Activated CD4-positive, alpha-beta memory T cell treated with anti-CD3 and anti-CD28 coated beads, Interleukin-2, amount 10 ng/mL, durations not matched to agents 7 days and 5 days (primary cell): ENCODE measurements at places on chromosomes 6 and 20. TPM values are rescaled to one million over a fixed set of nuclear protein-coding genes. Genes with fewer than 3 reads are reported as not detected.

The FRK gene
- not detected for total RNA-seq

The MAFB gene
- 0.28 TPM for total RNA-seq

The RBM24 gene
- total RNA-seq, result not detected

DNA sequence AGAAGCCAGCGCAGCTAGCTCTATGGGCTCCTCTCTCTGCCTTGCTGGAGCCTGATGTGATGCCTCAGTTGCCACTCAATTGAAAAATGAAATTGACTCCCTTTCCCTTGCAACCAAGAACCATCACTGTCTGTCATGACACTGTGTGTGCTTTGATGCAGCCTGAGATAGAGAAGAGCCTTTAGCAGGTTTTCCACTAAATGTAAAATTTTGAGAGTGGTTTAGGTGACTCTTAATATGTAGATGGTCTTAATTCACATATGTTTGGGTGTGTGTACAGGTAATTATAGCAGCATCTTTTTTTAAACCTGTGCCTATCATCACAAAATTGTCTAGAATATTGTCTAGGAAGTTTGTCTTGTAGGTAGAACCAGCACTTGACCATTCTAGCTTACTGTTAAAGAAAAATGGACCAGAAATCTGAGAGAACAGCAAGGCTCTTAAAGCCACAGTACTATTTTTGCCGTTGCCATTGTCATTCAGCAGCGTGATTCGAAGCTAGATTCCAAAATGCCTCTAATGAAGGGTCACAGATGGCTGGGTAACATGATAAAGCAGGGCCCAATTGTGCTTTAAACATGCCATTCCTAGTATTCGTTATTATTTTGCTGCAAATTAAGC, 1.3 kb downstream of the ARFGEF3 start:
- no peaks in the 10 kb centered on the region for H3K36me3 ChIP-seq
- peak overlapping the region; percentile 71 for H3K4me3 ChIP-seq
- H3K27ac ChIP-seq, result no peak overlapping the region
- no peak for DNase-seq
- peaks cover 13% of the 10 kb centered on the region for H3K4me1 ChIP-seq
- peaks cover 63% of the 10 kb centered on the region for H3K27me3 ChIP-seq

DNA sequence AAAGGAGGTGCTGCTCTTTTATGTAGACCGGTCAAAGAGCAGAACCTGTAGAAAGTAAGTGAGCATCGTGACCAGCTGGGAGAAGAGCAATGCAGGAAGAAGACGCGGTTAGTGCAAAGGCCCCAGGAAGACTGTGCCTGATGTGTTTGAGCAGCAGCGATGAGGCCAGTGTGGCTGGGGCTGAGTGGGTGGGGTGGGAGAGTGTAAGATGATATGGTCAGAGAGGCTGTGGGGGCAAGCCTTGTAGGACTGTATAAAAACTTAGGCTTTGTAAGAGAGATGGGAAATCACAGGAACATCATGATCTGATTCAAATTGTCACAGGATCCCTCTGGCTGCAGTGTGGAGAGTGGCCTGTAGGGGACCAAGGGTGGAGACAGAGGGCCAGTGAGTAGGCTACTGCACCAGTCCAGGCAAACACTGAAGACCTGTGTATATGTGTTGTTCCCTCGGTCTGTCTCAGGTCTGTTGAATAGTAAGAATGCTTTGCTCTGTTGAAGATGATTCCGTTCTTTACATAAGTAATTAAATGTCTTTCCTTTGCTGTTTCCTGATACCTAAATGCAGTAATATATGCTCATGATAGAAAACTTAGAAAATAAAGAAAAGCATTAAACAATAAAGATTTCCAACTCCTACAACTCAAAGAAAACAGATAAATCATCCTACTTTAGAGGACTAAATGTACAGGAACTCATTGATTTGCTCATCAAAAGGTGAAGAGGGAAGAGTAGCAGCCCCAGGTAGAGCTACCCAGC, 23.6 kb upstream of the WFDC2 start:
- H3K27me3 ChIP-seq, result peaks cover 24% of the 10 kb centered on the region
- H3K4me1 ChIP-seq, result peaks cover 34% of the 10 kb centered on the region
- H3K27ac ChIP-seq, result no peak overlapping the region
- DNase-seq, result peak; percentile 54
- no peak overlapping the region for H3K4me3 ChIP-seq

- DNase-seq, result no peak
- no peaks in the 10 kb centered on the region for H3K27me3 ChIP-seq
- no peaks in the 10 kb centered on the region for H3K4me1 ChIP-seq
- no peaks in the 10 kb centered on the region for H3K36me3 ChIP-seq
- no peak overlapping the region for H3K4me3 ChIP-seq
These were observed 1005.5 kb upstream of the CITED2 start for GRCh38 chr6:140379919-140380318.

GRCh38 chr6:23278180-23278532, 708.8 kb downstream of the HDGFL1 start:
- no peak overlapping the region for H3K4me3 ChIP-seq
- H3K36me3 ChIP-seq, result no peaks in the 10 kb centered on the region
- no peak overlapping the region for H3K27ac ChIP-seq
- no peak for DNase-seq
- no peaks in the 10 kb centered on the region for H3K27me3 ChIP-seq

GRCh38 chr6:93213028-93213427, 206.3 kb downstream of the EPHA7 start:
- no peaks in the 10 kb centered on the region for H3K4me1 ChIP-seq
- no peak overlapping the region for H3K4me3 ChIP-seq
- H3K27me3 ChIP-seq, result no peaks in the 10 kb centered on the region
- no peaks in the 10 kb centered on the region for H3K36me3 ChIP-seq
- DNase-seq, result no peak

DNA sequence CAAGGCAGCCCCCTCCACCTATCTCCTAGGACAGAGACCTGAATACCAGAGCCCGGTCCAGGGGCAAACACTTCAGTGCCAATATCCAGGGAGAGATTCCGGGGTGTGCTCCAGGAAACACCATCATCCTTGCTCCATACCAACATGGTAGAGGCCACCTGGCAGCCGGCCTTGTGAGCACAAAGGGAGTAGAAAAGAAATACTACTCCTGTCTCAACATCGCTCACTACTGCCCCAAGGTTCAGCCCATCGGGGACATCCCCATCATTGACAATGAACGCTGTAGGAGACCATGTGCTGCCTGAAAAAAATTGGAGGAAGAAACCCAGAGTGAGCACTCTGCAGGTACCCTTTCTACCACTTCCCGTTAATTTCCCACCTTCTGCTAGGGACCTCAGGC, 1.5 kb downstream of the NEU1 start:
- H3K27ac ChIP-seq, result no peak overlapping the region
- no peak overlapping the region for H3K4me3 ChIP-seq
- peaks cover 23% of the 10 kb centered on the region for H3K4me1 ChIP-seq
- no peak for DNase-seq
- H3K36me3 ChIP-seq, result peaks cover 10% of the 10 kb centered on the region
- no peaks in the 10 kb centered on the region for H3K27me3 ChIP-seq

DNA sequence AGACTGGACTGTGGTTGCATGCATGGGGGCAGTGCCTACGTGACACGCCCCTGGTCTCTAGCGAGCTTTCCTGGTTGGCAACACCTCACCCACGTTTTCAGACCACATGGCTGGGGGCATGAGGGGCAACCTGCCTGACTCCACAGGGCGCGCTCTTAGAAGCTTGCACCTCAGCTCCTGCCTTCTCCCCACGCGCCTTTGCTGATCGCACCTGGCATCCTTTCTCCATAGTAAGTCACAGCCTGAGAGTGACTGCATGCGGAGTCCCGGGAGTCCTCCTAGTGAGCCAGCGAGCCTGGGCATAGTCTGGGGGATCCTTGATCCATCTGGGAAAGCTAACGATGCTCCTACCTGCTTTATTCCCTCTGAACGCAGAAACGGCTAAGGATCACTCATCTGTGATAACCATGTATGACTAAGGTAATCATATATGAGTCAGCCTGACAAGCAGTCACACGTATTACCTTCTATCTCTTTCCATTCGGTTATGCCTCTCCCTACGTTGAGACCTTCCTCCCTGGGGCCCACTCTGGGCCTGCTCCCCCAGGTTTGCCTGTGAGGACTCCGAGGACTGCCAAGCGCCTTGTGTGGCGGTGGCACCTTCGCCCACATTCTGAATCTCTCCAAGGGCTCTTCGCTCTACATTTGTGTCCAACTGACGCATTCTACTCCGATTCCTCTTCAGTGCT, 4.5 kb downstream of the TCFL5 start:
- peaks cover 13% of the 10 kb centered on the region for H3K4me1 ChIP-seq
- H3K36me3 ChIP-seq, result peaks cover 8% of the 10 kb centered on the region
- DNase-seq, result no peak
- no peak overlapping the region for H3K27ac ChIP-seq
- H3K4me3 ChIP-seq, result no peak overlapping the region

- H3K36me3 ChIP-seq, result peaks cover 7% of the 10 kb centered on the region
- peaks cover 45% of the 10 kb centered on the region for H3K4me1 ChIP-seq
- DNase-seq, result no peak
- H3K27ac ChIP-seq, result no peak overlapping the region
- H3K27me3 ChIP-seq, result no peaks in the 10 kb centered on the region
These were observed 25.3 kb upstream of the CCND3 start for GRCh38 chr6:41966961-41967311.

DNA sequence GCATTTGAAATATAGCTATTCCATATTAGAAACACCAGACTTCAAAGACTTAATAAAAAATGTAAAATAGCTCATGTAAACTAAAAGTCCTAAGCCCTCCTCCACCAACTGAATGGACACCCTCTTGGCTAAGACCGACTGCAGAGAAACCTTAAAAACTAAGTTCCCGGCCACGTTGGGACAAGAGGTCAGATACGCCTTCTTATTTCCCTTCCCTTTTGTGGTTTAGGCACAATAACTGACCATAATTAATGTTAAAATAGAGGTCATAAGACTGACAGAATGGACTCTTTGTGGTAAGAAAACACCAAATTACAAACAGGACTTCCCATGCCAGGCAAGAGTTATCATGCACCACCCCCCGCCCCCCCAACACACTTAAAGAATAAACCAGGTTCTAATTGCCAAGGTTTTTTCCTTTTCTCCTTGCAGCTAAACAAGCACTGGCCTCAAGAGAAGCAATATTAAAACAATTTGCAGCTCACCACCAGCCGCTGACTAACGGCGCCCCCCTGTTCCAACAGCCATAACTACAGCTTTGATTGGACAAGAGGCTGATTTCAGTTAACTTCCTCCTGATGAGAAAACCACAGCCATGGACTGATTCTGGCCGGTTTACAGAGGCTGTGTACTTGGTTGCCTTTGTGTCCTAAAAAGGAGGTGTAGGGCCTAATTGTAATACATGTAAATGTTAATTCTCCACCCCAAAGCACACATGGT, 10.7 kb upstream of the LAMP5 start:
- DNase-seq, result no peak
- H3K27me3 ChIP-seq, result peaks cover 11% of the 10 kb centered on the region
- H3K4me3 ChIP-seq, result no peak overlapping the region
- no peaks in the 10 kb centered on the region for H3K36me3 ChIP-seq

DNA sequence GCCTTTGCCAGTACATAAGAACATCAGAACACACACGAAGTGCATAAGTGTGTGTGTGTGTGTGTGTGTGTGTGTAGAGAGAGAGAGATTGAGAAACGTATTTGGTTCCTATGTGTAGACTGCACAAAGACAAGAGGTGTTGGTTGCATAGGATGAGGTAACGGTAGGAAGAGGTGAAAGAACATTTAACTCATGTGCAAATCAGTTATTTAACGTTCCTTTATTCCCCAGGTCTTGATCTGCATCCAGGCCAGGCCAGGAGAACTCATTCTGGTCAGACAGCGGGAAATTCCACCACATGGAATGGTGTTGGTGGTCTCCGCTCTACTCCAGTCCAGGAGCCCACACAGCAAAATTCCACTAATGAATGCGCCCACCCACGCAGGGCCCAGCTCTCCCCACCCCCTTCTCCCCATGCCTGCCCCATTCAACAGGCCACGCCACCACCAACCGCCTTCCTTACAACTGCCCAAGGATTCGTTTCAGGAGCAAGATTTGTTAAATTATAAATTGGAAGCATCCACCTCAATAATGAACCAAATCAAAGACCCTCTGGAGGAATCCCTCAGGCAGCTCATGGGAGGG, 86.8 kb downstream of the CLIC5 start:
- no peaks in the 10 kb centered on the region for H3K36me3 ChIP-seq
- no peak for DNase-seq
- H3K4me3 ChIP-seq, result no peak overlapping the region
- peaks cover 23% of the 10 kb centered on the region for H3K4me1 ChIP-seq

DNA sequence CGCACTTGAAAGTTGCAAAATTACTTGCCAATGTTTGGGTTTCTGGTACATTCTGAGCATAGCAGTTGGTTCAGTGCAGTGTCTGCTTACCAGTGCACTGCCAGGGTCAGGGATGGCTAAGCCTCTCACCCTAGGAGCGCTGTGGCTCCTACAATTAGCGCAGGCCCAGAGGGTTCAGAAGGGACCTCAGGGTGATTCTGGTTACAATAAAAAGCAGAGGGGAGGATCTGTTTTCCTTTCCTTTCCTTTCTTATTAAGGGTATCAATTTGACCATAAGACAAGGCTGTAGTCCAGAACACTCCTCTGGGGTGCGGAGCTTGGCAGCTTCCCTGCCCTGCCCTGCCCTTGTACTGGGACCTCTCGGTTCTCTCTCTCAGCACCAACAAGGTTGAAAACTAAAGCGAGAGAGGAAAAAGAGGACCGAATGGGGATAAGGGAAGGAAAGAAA, 2.6 kb downstream of the MAFB start:
- H3K27ac ChIP-seq, result no peak overlapping the region
- peaks cover 18% of the 10 kb centered on the region for H3K4me1 ChIP-seq
- peaks cover 89% of the 10 kb centered on the region for H3K27me3 ChIP-seq

- no peak for DNase-seq
- no peaks in the 10 kb centered on the region for H3K27me3 ChIP-seq
- H3K36me3 ChIP-seq, result peaks cover 3% of the 10 kb centered on the region
- peak overlapping the region; percentile 57 for H3K27ac ChIP-seq
- peaks cover 81% of the 10 kb centered on the region for H3K4me1 ChIP-seq
These were observed 291.3 kb upstream of the PRDM1 start for GRCh38 chr6:105794870-105795269.

DNA sequence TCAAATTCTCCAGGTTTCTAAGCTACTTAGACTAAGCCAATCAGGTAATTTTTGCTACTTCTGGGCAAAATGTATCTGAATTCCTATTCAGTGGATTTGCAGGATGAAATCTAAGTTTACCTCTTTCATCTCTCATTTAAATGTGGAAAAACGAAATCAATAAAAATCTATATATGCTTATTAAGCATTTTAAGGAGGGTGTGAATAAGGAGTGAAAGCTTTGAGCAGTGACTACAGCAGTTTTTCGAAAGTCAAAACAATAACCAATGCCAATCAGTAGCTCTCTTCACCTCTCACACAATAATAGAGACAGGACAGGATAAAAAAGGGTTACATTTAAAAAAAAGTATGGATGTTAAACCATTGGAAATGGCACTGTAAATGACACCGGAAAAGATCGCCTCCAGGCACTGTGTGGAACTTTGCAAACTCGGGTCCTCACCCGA, 476 bp upstream of the BCKDHB start:
- H3K27ac ChIP-seq, result peak overlapping the region; percentile 67
- DNase-seq, result no peak
- peaks cover 11% of the 10 kb centered on the region for H3K27me3 ChIP-seq
- peak overlapping the region; percentile 90 for H3K4me3 ChIP-seq
- peaks cover 23% of the 10 kb centered on the region for H3K4me1 ChIP-seq
- H3K36me3 ChIP-seq, result no peaks in the 10 kb centered on the region
